Esophagus squamous epithelium (tissue), 5 donors: ENCODE measurements at places on chromosomes 5 and 9.

GRCh38 chr5:80797428-80798024 lies 142.7 kb upstream of the DHFR start:
- no peaks in the 10 kb centered on the region for H3K4me1 ChIP-seq
- DNase-seq, result no peak
- H3K27me3 ChIP-seq, result no peaks in the 10 kb centered on the region
- no peak overlapping the region for H3K4me3 ChIP-seq

DNA sequence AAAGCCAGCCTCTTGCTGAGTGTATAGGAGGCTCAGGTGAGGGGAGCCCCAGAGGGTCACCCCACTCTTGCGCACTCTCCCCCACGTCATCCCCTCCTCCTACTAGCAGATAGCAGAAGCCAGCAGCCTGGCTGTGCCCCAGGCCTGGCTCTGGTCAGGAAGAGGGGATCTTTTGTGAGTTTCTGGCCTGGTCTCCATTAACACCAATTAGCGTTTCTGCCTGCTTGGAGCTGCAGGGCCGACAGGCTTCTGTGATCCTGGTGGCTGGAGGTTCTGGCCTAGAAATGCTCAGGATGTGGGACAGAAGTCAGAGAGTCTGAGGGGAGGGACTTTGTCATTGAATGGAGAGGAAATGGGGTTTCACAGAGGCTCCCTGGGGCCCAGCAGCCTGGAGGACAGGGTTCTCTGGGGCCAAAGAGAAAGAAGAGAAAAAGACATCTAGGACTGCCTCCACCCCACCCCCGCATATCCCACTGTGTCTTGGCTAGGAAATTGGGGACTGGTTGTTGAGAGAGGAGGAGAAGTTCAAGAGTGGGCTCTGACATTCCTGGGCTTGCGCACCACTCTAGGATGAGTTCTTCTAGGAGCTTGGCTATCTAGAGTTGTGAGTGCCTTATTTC lies 47.5 kb upstream of the ARAP3 start:
- no peaks in the 10 kb centered on the region for H3K36me3 ChIP-seq
- H3K4me1 ChIP-seq, result no peaks in the 10 kb centered on the region
- no peak overlapping the region for H3K27ac ChIP-seq
- H3K4me3 ChIP-seq, result no peak overlapping the region
- no peaks in the 10 kb centered on the region for H3K27me3 ChIP-seq

DNA sequence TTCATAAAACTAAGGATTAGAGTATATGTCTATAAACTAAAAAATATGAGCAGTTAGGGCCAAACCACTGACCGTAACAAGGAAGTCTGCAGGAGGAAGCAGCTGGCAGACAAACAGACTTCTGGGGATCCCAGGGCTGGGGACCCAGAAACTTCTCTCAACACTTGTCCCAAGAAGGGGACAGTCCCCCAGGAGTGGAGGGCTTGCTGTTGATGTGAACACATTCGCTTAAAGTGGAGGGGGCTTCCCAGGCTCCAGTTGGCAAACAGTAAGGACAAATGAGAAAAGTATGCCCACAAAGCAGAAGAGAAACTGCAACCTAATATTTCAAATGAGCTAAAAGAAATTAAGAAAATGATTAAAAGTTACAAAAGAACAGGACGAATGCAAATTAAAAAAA lies 83.7 kb downstream of the PDE8B start:
- DNase-seq, result no peak
- no peak overlapping the region for H3K4me3 ChIP-seq
- no peak overlapping the region for H3K27ac ChIP-seq
- H3K27me3 ChIP-seq, result no peaks in the 10 kb centered on the region

DNA sequence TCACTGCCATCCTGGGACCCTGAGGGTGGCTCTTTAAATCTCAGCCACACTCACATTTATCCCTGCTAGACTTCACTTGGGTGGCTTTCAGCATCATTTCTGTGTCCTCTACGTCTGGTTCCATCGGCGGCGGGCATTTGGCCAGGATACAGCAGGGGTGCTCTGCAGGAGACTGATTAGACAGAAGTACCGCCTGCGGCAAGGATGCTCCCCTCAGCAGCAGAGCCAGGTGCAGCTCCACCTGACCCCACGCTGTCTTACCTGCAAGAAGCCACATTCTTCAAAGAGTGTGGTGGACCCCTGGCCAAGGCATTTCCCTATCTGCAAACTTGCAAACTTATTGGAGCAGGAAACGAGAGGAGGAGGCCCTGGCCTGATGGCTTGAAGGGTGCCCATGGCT lies 309.8 kb upstream of the IRX4 start:
- peaks cover 19% of the 10 kb centered on the region for H3K27me3 ChIP-seq
- H3K4me3 ChIP-seq, result no peak overlapping the region
- H3K27ac ChIP-seq, result no peak overlapping the region
- no peak for DNase-seq
- H3K4me1 ChIP-seq, result no peaks in the 10 kb centered on the region

DNA sequence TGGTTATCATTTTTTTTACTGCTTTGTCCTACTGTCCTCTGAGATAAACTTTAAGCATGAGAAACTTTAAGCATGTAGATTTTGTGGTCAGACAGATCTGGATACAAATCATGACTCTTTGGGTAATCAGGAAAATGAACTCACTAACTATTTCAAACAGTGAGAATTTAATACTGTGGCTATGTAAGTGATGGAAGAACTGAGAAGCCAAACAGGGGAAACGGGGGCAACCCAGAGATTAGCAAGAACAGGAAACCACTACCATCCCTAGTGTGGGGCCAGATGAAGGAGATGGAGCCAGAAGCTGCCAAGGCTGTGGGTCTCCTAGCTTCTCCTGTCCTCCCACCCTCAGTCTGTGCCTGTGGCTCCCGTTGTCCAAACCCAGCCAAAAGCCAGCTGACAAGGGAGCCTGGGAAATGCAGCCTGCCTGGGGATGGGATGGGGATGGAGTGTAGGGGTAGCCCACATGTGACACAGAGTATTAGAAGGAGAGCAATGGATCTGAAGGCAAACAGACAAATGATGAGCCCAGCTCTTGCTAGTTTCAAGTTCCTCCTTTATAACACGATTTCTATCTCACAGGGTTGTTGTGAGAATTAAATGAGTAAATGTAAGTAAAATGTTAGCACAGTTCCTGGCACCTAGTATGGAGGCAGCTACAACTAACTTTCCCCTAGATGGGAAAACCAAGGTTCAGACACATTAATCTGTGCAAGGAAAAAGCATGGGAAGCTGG lies 27.7 kb upstream of the CDC23 start:
- no peak overlapping the region for H3K4me3 ChIP-seq
- H3K27ac ChIP-seq, result no peak overlapping the region
- H3K4me1 ChIP-seq, result peaks cover 6% of the 10 kb centered on the region
- DNase-seq, result no peak
- no peaks in the 10 kb centered on the region for H3K36me3 ChIP-seq
- no peaks in the 10 kb centered on the region for H3K27me3 ChIP-seq

DNA sequence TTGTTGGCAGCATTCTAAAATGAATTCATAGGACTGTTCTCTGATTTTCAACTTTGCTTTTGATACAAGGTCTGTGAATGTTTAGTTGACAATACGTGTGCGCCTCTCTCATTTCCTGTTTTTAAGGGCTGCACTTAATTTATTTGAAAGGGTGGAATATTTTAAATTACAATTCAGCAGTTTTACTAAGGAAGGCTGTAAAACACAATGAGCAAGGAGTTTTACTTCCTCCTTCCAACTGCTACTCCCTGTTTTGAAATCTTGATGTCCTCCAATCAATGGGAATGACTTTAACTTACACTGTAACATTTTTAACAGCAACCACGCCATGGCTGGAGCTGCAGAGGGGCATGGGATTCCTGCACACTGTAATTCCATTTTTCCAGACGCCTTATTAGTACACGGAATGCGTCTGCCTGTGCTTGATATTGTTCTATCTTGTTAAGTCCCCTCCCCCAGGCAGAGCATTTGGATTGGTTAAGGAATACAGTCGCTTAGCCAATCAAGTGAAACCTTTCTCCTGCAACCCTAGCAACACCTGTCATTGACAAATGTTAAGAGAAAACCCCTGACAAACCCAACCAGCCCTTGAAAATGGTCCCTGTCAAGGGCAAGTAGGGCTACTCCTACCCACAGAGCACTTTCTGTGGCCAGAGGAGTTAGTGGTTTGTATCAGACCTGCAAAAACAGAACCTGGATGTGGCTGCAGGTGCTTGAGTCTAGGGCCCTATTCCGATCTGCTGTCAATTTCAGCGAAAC lies 12.5 kb upstream of the ZSWIM6 start:
- H3K27ac ChIP-seq, result peak overlapping the region; percentile 40
- H3K4me1 ChIP-seq, result peaks cover 20% of the 10 kb centered on the region
- H3K4me3 ChIP-seq, result peak overlapping the region; percentile 21
- no peaks in the 10 kb centered on the region for H3K27me3 ChIP-seq

- H3K27me3 ChIP-seq, result no peaks in the 10 kb centered on the region
- peak overlapping the region; percentile 5 for H3K27ac ChIP-seq
- H3K36me3 ChIP-seq, result no peaks in the 10 kb centered on the region
- DNase-seq, result no peak
Observed at GRCh38 chr9:107292821-107293542, 9.9 kb downstream of the RAD23B start.

DNA sequence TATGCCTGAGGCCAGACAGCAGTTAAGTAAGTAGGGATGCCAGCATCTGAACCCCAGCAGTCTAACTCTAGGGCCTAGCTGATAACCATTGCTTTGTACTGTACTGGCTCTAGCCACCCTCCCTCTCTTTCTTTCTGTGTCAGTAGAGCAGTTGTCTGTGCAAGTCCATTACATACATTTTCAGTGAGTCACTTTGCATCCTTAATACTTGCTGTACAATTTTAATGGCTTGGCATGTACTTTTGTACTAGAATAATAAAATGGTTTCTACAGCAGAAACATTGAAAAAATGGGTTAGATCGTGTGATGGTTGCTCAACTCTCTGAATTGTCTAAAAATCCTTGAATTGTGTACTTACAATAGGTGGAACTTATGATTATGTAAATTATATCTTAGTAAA lies 1.5 kb upstream of the TTC39B start:
- peak overlapping the region; percentile 28 for H3K27ac ChIP-seq
- no peak overlapping the region for H3K4me3 ChIP-seq
- H3K36me3 ChIP-seq, result no peaks in the 10 kb centered on the region
- DNase-seq, result no peak
- no peaks in the 10 kb centered on the region for H3K27me3 ChIP-seq
- peaks cover 40% of the 10 kb centered on the region for H3K4me1 ChIP-seq

DNA sequence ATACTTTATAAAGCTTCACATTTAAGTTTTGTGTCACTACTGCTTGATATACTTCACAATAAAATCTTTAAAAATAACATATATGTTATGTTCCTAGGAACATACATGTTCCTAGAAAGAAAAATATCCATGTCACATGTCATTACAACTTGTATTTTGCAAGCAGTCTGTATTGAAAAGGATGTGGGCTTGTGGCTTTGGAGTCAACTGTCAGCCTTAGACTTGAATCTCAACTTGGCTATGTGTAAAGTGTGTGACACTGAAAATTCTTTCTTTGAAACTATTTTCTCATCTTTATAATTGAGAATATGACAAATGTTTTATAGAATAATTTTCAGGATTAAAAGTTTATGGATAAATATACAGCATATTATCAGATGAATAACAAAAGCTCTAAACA lies 273.1 kb downstream of the KIAA0825 start:
- no peaks in the 10 kb centered on the region for H3K27me3 ChIP-seq
- no peaks in the 10 kb centered on the region for H3K36me3 ChIP-seq
- H3K4me3 ChIP-seq, result no peak overlapping the region
- H3K4me1 ChIP-seq, result no peaks in the 10 kb centered on the region
- no peak overlapping the region for H3K27ac ChIP-seq
- no peak for DNase-seq

DNA sequence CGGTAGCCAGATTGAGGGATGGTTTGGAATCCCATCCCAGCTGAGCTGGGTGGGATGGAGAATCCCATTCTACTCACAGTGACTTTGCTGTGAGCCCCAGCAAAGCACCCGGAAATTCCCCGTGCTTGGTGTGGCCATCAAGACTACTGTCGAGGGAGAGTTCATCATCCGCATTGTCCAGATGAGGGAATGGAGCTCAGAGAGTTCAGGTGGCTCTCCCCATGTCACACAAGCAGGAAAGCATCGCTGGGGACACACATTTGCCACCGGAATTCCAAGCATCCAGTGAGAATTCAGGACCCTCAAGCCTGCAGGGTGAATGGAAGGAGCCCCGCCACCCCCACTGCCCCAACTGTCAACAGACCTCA lies 54.4 kb downstream of the HRH2 start:
- DNase-seq, result no peak
- no peak overlapping the region for H3K4me3 ChIP-seq
- H3K4me1 ChIP-seq, result no peaks in the 10 kb centered on the region
- no peaks in the 10 kb centered on the region for H3K27me3 ChIP-seq
- no peak overlapping the region for H3K27ac ChIP-seq

GRCh38 chr9:129773262-129774048 lies 20.6 kb upstream of the PTGES start:
- peaks cover 25% of the 10 kb centered on the region for H3K4me1 ChIP-seq
- no peak overlapping the region for H3K27ac ChIP-seq
- no peak overlapping the region for H3K4me3 ChIP-seq

- peaks cover 23% of the 10 kb centered on the region for H3K4me1 ChIP-seq
- H3K4me3 ChIP-seq, result no peak overlapping the region
- peaks cover 71% of the 10 kb centered on the region for H3K36me3 ChIP-seq
- peak overlapping the region; percentile 30 for H3K27ac ChIP-seq
Observed at GRCh38 chr9:128627906-128628305, 28.7 kb downstream of the DYNC2I2 start.

GRCh38 chr5:160363660-160364395 lies 6.6 kb downstream of the C1QTNF2 start:
- H3K27ac ChIP-seq, result peak overlapping the region; percentile 67
- no peaks in the 10 kb centered on the region for H3K36me3 ChIP-seq
- H3K4me1 ChIP-seq, result peaks cover 30% of the 10 kb centered on the region
- H3K4me3 ChIP-seq, result no peak overlapping the region
- no peaks in the 10 kb centered on the region for H3K27me3 ChIP-seq

DNA sequence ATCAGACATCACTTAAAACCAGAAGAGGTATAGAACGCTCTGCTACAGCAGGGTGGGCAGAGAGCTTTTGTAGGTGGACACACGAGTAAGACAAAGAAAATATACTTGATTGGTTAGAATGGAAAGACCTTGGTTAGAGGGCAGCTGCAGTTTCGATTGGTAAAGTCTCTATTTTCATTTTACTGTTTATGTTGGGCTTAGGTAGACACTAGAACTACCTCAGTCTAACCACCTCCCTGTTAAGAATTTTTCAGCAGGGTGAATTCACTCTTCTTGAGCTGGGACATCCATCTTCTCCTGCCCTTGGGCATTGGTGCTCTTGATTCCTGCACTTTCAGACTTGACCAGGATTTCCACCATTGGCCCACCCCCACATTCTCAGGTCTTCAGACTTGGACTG lies 116.3 kb downstream of the BASP1 start:
- no peak for DNase-seq
- no peaks in the 10 kb centered on the region for H3K36me3 ChIP-seq
- H3K27ac ChIP-seq, result no peak overlapping the region
- no peaks in the 10 kb centered on the region for H3K4me1 ChIP-seq
- H3K27me3 ChIP-seq, result no peaks in the 10 kb centered on the region

- no peak for DNase-seq
- H3K27ac ChIP-seq, result no peak overlapping the region
- H3K4me3 ChIP-seq, result no peak overlapping the region
- H3K36me3 ChIP-seq, result no peaks in the 10 kb centered on the region
Observed at GRCh38 chr9:4035777-4036176, 264.1 kb downstream of the GLIS3 start.

- H3K27ac ChIP-seq, result no peak overlapping the region
- H3K27me3 ChIP-seq, result no peaks in the 10 kb centered on the region
- no peaks in the 10 kb centered on the region for H3K36me3 ChIP-seq
- H3K4me1 ChIP-seq, result peaks cover 6% of the 10 kb centered on the region
- no peak overlapping the region for H3K4me3 ChIP-seq
Observed at GRCh38 chr5:40441733-40442132, 238.0 kb upstream of the PTGER4 start.
